Right atrium auricular region (tissue), 2 donors: ENCODE measurements at places on chromosomes 5 and 9. TPM values are rescaled to one million over a fixed set of nuclear protein-coding genes. Genes with fewer than 3 reads are reported as not detected.

Gene GAS1
- 78.6 TPM for total RNA-seq

Gene SH2D3C
- 16.5 TPM for total RNA-seq

DNA sequence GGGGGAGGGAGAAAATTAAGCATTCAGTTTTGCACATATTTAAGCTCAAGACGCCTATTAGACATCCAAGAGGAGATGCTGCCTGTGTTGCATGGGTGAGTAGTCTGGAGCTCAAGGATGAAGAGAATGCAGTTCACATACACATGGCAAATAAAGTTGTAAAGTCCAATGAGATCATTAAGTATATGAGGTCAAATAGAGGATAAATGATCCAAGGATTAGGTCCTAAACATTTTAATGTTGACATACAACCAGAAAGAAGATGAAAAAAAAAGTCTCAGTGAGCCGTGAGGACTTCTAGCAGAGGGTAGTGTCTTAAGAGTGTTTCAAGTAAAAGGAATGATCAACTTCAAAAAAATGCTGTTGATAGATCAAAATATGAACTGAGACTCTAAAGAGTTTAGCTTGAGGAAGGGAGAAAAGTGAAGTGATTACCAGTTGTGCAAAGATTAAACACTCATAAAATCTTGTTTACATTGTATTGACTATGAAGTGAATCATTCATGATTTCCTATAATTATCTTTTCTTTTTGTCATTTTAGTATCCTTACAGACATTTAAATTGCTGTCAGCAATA is 251.8 kb downstream of the ZNF608 start:
- no peak for DNase-seq

DNA sequence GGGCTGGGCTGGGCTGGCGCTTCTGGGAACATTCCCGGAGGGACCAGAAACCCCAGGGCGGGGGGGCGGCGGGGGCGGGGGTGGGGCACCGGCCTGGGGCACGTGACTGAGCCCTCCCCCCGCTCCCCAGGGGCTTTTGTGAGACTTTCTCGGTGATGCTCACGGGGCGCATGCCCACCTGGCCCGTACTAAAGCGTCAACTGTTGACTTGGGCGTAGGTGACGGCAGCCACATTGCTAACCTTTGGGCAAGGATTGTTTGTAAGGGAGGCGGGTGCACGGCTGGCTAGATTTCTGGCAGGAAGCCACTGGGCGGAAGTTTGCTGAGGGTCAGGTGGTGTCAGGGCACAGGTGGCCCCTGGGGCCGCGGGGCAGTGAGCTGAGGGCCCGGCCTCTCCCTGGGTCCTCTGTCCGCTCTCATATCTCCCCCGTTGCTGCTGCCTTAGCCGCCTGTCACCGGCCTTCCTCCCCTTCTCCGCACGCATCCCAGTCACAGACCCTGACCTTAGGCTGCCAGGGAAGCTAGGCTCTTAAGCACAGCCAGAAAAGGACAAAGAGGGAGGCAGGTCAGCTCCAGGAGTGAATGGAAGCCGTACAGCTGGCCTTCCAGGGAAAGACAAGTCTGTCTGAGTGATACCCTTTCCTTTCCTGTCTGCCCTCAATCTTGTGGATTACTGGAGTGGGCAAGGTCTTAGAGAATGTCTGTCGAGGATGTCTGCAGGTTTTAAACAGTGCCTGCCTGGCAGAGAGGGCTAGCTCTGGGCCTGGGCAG is 812 bp downstream of the CACFD1 start:
- peak; percentile 63 for DNase-seq

GRCh38 chr5:208449-209114 is 9.4 kb downstream of the CCDC127 start:
- no peak for DNase-seq
